Aortic smooth muscle cell (primary cell): ENCODE measurements at places on chromosomes 6 and 20. TPM values are rescaled to one million over a fixed set of nuclear protein-coding genes. Genes with fewer than 3 reads are reported as not detected.

BTNL2 gene
- not detected in 2 replicates for total RNA-seq

PKIB gene
- total RNA-seq = 0.19 and 0.40 TPM in 2 replicates

MUC22 gene
- total RNA-seq = not detected in 2 replicates

SYNGAP1 gene
- 2.4 and 4.4 TPM in 2 replicates for total RNA-seq

OR12D3 gene
- total RNA-seq = not detected in 2 replicates
